ENCODE measurements at places on chromosomes 5 and 9.
A peak's percentile ranks its signal among the peaks of the same experiment; 100 is the strongest.

DNA sequence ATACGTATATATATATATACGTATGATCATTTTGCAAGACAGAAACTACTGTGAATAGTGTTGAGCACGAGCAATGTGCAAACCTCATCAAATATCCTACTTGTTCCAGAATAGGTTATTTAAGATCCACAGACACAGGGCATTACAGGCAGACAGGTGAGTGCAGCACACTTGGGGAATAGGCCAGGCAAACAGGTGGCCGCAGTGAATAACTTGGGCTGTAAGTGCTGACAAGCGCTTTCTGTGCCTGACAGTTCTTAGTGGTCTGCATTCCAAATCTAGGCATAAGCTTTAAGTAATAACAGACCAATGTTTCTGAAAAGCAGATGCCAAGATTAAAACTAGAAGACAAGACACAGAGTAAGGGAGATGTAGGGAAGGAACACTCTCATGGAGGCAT is 77.9 kb downstream of the LHFPL2 start:
- no peak for DNase-seq

- DNase-seq = no peak
These were observed 9.6 kb upstream of the KIF27 start for GRCh38 chr9:83930881-83931280.

DNA sequence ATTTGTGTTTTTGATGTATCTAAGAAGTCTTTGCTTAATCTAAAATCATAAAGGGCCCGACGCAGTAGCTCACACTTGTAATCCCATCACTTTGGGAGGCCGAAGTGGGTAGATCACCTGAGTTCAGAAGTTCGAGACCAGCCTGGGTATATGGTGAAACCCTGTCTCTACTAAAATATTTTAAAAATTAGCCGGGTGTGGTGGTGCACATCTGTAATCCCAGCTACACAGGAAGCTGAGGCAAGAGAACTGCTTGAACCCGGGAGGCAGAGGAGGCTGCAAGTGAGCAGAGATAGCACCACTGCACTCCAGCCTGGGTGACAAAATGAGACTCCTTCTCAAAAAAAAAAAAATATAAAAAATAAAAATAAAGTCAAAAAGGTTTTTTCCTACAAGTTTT is 9.6 kb downstream of the IL6ST start:
- DNase-seq = no peak

DNA sequence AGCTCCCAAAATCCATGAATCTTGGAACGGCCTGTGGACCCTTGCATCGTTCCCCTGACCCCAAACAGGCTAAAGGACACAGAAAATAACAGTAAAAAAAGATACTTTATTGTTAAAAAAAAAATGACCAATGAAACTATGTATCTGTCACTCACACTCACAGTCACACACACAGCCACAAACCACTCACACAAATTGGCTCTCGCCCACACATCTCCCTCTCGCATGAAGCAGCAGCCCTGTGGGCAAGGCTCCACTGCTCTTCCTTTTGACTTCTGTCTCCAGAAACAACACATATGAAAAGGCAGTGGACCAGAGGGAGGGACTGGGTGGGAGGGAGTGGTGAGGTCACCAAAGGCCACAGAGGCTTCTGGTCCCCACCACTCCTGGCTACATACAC is 56.6 kb downstream of the SLC36A1 start:
- no peak for DNase-seq

DNA sequence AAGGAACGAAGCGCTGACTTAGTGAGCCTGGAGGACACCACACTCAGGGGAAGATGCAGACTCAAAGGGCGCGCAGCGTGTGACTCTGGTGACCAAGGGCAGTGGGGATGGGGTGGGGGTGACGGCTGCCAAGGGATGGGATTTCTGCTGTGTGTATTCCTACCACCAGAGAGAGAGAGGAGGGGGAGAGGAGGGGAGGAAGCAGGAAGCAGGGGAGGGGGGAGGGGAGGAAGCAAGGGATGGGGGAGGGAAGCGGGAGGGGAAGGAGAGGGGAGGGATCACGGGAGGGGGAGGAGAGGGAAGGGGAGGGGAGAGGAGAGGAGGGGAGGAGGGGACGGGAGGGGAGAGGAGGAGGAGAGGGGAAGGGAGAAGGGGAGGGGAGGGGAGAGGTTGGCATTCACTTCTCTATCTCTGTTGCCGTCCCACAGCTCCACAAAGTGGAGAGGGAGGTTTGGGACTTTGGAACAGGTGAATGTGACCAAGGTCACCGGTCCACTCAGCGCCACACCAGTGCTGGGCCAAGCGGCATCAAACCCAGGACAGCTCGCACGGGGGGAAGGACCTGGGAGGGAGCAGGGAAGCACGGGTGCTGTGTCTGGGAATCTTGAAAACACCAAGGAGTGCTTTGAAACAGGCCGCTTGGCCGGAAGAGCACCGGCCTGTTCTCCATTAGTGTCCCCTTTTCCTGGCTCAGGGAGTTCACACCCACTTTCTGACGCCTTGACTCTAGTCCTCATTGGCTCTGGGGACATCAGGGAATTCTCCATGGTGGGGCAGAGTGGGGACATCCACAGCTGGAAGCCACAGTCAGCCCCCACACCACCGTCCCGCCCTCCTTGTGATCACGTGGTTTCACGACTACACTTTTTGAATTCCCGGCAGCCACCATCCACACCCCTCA is 77.4 kb downstream of the VAV2 start:
- DNase-seq = no peak

GRCh38 chr5:77156379-77156778 is 54.1 kb upstream of the PDE8B start:
- DNase-seq = no peak

DNA sequence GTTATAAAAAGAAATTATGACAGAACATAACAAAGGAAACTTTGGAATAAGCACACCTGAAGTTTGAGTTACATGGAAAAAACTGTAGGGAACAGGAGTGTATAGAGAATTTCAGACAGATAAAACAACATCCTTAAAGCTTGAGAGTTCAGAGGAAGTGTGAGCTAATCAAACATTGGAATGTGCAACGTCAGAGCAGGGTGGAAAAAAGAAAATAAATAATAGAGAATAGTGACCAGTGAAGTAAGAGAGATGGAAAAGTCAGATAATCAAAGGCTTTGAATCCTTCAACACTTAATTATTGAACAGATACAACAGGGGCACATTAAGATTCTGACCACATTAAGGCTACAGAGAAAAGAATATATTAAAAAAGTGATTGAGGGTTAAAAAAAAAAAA is 128.5 kb upstream of the CDH10 start:
- DNase-seq = no peak

DNA sequence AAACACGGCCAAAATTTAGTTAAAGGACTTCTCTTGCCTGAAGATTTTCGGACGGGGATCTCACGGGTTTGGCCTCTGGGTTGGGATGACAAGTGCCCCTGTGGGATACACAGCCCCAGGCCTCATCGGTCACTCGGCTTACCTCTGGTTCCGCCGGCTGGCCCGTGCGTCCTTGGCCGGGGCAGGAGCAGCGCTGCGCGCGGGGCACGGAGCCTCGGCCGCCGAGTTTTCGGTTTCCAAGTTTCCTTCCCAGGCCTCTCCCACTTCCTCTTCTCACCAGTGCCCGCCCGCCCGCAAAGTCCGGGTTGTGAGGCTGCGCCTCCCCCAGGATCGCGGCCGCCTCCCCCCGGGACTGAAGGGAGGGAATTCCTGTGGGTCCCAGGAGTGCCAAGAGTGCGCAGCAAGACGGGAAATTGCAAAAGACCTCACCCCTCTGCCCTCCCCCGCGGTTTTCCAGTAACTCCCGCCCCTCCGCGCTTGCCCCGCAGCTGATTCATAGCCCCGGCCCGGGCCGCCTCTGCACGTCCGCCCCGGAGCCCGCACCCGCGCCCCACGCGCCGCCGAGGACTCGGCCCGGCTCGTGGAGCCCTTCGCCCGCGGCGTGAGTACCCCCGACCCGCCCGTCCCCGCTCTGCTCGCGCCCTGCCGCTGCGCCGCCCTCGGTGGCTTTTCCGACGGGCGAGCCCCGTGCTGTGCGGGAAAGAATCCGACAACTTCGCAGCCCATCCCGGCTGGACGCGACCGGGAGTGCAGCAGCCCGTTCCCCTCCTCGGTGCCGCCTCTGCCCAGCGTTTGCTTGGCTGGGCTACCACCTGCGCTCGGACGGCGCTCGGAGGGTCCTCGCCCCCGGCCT is at the start of gene OSMR:
TSS of gene OSMR (plus strand) at position 487 of the 853 bp plus-strand sequence. CDS start 23,033 bp downstream, outside the sequence.
- no peak for DNase-seq

DNA sequence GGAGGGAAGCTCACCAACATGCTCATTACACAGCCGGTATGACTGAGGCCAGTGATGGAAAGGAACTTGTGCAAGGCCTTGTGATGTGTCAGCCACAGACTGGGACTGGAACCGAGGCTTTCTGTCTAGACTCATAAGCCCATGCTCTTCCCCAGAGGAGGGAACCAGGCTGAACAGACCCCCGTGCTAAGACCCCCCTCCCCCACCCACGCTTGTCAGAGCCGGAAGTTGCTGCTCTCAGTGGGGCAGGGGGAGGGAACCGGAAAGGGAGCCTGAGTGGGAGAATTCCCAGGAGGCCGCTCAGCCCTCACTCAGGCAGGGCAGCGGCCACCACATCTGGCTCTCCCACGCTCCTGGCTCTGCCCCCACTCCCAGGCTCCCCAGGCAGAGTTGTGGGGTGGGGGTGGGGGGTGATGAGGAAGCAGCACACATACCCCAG is 4.1 kb upstream of the PDGFRB start:
- DNase-seq = no peak

- no peak for DNase-seq
These were observed 25.6 kb downstream of the PDZD2 start for GRCh38 chr5:31664566-31664965.

- DNase-seq = no peak
These were observed at the start of gene GDA for GRCh38 chr9:72149231-72149975. GDA (plus strand) TSS chr9:72149440; CDS start chr9:72149560, 120 bp downstream.

- no peak for DNase-seq
These were observed 94.1 kb upstream of the RANBP6 start for GRCh38 chr9:6109571-6109970.

- DNase-seq = no peak
These were observed 222.9 kb downstream of the ARL15 start for GRCh38 chr5:54087436-54087835.

GRCh38 chr9:14485366-14485765 is 171.4 kb upstream of the NFIB start:
- no peak for DNase-seq

GRCh38 chr9:2502210-2502609 is 119.4 kb upstream of the VLDLR start:
- DNase-seq = no peak

DNA sequence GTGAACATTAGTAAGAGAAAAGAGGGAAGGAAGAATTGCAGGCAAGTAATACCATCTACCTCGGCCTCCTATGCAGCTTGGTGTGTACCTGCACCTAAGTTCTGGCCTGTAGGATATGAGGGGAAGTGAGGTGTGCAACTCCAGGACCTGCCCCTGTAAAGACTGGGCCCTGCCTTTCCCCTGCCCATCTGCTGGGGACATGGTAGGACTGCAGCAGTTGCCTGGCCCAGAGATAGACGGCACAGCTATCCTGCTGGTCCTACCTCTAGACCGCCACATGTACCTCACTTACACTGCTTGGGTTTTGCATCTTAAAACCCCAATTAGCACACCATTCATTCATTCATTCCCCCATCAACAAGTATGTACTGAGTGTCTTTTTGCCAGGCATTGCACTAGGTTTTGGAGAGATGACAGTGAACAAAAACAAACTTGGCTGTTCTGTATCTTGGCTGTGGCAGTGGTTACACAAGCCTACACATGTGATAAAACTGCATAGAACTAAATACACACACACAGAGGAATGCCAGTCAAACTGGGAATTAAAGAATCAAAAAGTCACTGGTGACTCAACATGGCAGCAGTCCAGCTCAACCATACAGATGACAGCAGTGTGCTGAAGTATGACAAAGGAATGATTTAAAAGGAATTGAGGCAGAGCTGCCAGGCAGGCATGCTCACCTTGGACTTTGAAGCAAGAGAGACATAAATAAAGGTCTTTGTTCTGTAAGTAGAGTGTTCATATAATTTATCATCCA is 23.3 kb upstream of the MGAT1 start:
- no peak for DNase-seq

GRCh38 chr5:150068961-150069645 is 17.3 kb downstream of the CSF1R start:
- no peak for DNase-seq

- no peak for DNase-seq
These were observed 477 bp upstream of the GBGT1 start for GRCh38 chr9:133164191-133164590.

- DNase-seq = peak; percentile 31
These were observed at the start of gene MRPL41 for GRCh38 chr9:137551264-137552021. MRPL41 (plus strand) TSS chr9:137551879; CDS start chr9:137552082, 203 bp downstream.

- no peak for DNase-seq
These were observed 193.5 kb downstream of the NR3C1 start for GRCh38 chr5:143209881-143210395.

- no peak for DNase-seq
These were observed 9.3 kb downstream of the NACC2 start for GRCh38 chr9:136085815-136086212.

GRCh38 chr9:109379513-109379912 is 58.7 kb upstream of the EPB41L4B start:
- no peak for DNase-seq

- no peak for DNase-seq
These were observed 118.2 kb downstream of the FRMD3 start for GRCh38 chr9:83419961-83420360.

DNA sequence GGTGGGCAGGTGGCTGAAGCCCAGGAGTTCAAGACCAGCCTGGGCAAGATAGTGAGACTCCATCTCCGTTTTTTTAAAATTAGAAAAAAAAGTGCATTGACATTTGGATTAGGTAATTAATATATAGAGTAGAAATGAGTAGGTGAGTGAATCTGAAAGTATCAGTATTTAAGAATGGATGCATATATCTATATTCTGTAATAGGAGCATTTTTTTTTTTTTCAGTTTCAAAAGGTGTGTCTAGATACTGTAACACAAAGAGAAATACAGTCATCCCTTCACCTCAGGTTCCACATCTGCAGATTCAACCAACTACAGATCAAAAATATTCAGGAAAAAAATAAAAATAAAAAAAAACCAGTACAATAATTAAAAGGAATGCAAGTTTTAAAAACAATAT is 50.8 kb downstream of the RBM27 start:
- no peak for DNase-seq

DNA sequence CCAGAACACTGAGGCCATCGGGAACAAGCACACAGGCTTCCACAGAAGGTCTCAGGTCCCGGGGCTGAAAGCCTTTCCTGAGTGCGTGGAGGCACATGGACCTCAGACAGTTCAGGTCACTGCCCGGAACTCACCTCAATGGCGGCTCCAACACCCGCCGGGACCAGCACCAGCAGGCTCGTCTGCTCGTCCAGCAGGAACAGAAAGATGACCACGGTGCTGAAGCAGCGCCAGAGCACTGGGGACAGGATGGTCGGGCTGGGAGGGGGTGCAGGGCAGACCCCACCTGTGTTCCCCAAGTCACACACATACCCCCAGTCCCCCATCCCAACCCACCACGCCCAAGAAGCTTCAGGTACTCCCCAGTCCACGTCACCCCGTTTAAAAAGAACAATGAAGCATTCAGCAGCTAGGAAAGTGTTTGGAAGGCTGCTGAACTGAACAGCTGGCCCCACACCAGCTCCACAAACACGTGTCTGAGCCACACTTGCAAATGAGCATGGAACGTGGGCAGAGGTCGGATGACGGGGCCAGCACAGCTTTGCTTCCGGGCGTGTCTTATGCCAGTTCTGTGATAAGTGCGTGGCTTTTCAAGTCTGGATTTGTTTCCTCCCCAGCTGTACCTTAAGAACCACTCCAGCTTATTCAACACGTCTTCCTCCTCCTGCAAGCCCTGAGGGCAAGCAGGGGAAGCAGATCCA is 14.6 kb downstream of the CLPTM1L start:
- no peak for DNase-seq

- no peak for DNase-seq
These were observed 655 bp downstream of the GRIN1 start for GRCh38 chr9:137139468-137140150.

Measured in NCI-H187 (cell line).